ENCODE measurements at places on chromosomes 4 and X.

- peak; percentile 11 for DNase-seq
These were observed 167.1 kb downstream of the MAML3 start for GRCh38 chr4:139986689-139987501.

DNA sequence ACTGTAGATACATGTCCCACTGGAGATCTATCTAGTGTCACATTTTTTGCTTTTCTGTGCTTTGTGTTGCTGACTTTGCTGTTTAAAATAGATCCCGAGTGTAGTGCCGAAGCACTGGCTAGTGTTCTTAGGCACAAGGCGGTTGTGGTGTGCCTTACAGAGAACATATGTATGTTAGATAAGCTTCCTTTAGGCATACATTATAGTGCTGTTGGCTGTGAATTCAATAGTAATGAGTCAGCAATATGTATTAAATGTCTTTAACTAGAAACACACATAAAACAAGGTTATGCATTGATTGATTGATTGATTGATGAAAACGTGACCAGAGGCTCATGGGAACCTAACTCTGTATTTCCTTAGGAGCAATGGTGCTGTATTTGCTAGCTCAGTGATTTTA lies 56.2 kb downstream of the COX7B2 start:
- DNase-seq: no peak

- DNase-seq: no peak
These were observed 63.9 kb downstream of the TSC22D3 start for GRCh38 chrX:107711521-107712181.

DNA sequence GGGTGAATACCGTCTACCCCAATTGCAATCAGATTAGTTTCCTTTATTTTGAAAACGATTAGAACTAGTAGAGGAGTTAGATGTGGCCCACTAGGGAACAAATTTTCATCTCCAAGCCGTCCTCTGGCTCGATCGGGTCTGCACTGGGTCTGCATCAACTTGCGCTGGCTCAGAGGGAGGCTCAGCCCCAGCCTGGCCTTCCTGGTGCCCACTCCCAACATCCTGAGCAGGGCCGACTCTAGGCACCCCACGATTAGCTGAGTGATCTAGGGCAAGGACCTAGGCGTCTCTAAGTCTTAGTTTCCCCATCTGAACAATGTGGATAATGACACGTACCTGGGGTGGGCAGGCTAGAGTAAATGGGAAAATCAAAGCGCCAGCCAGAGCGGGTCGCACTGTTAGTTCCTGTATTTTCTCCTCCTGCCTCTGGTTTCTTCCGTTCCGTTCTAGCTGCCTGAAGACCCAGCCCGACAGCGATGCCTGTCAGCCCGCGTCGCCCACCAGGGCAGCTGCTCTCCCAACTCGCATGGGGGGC lies 7.7 kb upstream of the HAND2 start:
- no peak for DNase-seq

GRCh38 chr4:105088110-105088879 lies 58.4 kb upstream of the TET2 start:
- peak; percentile 81 for DNase-seq

DNA sequence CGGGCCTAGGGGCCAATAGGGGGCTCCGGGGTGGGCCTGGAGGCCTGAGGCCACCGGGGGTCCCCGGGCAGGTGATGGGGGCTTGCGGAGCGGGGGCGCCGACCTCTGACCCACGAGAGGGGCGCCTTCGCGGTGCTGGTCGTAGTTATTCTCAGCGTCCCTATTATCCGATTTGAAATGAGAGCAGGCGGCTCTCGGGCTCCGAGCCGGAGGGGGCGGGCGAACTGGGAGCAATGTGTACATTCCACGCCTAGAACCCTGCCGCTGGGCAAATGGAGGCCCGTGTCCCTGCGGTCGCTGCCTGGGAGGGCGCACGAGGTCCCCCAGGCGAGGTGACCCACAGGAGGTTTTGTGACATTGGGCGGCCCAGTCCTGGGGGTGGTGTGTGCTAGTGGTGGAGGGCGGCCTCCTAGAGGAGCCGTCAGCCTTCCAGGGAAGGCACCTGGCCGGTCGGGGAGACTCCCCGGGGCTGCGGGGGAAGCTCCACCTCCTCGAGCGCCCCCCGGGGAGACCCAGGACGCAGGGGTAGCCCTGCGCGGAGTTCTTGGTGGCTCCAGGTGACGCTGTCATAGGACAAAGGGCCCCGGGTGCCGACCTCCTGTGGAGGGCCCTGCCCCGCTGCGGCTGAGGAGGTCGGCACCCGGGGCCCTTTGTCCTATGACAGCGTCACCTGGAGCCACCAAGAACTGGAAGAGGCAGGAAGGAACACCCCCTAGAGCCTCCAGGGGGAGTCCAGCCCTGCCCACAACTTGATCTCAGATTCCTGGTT lies 102.6 kb upstream of the PRKX start:
- DNase-seq: no peak

GRCh38 chr4:156779774-156780173 lies 191.8 kb downstream of the PDGFC start:
- DNase-seq: peak; percentile 82

GRCh38 chrX:65667157-65667502 lies 324 bp upstream of the MSN start:
- DNase-seq: no peak

DNA sequence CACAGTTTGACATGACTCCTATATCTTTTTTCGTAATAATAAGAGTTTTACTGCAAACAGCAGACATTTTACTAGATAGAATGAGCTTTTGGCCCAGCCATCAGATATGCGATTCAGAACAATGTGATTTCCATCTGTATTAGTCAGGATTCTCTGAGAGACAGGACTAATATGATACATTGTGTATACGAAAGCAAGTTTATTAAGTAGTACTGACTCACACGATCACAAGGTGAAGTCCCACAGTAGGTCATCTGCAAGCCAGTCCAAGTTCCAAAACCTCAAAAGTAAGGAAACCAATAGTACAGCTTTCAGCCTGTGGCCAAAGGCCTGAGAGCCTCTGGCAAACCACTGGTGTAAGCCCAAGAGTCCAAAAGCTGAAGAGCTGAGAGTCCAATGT lies 24.1 kb downstream of the CXCL8 start:
- DNase-seq: no peak

DNA sequence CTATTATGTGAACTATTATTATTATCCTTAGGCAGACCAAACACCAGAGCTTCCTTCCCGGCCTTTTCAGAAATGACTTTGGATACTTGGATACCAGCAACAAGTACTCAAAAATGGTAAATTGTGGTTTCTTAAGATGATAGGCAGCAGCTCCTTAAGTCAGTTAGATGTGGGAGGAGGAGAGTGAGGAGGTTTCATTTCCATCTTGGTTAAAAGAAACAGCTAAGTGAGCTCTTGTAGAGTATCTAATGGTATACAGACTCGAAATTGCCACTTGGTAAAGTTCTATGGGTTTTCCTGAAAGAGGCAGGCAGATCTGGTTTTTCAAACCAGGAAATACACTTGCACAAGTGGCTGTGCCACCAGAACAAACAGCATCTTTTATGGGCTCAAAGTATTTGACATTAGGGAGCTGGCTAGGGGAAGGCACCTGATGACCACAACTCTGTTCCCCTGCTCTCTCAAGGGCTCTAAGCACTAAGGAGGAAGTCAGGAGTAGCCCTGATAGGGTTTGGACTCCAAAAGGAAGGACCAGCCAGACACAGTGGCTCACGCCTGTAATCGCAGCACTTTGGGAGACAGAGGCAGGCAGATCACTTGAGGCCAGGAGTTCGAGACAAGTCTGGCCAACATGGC lies 130.9 kb downstream of the TMEM164 start:
- no peak for DNase-seq

Data from GM04503 (cell line).